ENCODE measurements at places on chromosomes 4 and X.

- no peak for DNase-seq
Measured at GRCh38 chr4:55840956-55841355, 12.5 kb upstream of the EXOC1 start.

DNA sequence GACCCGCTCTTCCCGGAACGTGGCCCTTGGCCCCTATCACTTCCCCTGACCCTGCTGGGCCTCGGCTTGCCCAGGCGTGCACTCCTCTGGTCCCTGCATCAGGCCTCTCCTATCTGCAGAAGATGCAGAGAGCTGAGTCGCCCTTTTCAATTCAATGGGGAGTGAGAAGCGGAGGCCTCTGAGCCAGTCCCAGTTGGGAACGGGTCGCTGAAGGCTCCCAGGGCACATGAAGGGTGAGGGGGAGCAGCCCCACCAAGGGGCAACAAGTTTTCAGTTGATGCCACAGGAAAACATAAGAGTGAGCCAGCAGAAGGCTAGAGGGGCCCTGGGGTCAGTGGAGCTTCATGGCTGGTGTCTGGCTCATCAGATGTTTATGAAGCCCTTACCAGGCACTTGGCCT, 17.1 kb downstream of the PSAPL1 start:
- DNase-seq, result no peak

GRCh38 chrX:14865201-14865600, 7.7 kb downstream of the FANCB start:
- DNase-seq, result no peak

DNA sequence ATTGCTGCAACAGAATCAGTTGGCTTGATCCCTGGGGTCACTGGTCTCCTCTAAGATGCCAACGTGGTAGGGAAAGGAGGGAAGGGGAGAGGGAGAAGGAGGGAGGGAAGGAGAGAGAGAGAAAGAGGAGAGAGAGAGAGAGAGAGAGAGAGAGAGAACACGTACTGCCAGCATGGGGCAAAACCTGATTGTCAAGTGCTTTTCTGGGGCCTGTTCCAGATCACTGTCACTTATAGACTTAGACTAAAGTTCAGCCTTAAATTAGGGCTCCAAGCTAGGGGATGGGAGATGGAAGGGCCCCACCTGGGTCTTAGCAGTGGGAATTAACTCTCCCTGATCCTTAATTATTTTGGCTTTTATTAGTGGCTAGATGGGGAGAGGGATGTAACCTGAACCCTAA, 12.9 kb downstream of the SHROOM4 start:
- no peak for DNase-seq

DNA sequence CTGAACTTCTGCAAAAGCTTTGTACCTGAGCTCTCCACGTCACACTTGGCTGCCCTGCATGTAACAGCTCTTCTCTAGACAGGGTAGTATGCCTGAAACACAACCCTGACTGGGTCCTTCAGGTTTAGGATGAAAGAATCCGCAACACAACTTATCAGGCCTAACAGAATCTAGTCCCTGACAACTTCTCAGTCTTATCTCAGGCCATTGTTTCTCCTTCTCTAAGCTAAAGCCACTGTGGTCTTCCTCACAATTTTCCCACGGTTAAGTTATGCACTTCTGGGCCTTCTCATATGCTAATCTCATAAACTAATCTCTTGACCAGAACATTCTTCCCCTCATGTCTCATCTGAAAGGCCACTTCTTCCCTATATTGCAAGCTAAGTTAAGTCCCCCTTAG, 10.8 kb upstream of the TMPRSS11B start:
- DNase-seq, result no peak

DNA sequence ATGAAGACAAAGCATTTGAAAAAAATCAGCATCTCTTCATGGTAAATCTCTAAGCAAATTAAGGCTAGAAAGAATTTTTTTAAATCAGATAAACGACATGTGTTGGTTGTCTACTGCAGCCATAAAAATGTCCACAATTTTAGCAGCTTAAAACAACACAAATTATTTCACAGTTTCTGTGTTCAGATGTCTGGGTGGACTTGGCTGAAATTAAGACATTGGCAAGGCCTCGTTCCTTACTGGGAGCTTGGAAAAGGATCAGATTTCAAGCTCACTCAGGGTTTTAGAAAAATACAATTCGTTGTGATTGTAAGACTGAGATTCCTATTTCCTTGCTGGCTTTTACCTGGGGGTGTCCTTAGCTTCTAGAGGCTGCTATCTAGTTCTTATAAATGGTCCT, 1470.6 kb downstream of the PCDH19 start:
- no peak for DNase-seq

GRCh38 chr4:159390648-159391047, 287.8 kb downstream of the RAPGEF2 start:
- no peak for DNase-seq

DNA sequence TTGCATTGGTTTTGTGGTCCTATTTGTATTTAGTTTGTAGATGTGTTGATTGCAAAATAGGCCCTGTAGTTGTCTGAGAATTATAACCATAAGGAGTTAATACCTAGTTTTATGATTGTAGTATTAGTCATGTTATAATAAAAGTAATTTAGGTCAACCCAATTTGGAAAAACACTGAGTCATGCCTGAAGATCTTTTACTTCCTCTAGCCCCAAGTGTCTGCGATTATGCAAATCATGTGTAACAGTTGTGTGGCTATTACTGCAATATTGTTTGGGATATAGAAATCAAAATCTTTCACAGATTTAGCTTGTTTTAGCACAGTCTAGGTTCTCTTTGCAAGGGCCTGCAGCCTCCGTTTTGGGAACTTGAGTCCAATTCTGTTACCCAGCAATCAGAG, 12.6 kb downstream of the SRD5A3 start:
- DNase-seq, result no peak

DNA sequence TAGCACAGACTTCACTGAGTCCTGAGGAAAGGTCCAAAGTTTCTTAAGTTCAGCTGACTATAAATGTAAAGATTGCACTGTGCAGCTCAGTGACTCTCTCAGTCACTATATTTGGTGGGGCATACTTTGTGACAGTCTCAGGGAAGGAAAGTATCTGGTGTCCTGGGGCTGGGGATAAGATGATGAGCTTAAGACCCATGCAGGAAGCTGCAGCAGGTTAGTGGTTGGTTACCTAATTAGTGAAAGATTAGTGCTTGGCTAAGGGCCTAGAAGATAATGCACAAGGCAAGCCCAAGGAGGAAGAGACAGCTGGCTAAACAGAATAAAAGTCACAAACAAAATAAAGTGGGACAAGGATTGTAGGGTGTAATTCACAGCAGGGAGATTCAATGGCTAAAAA, 25.4 kb upstream of the SLITRK4 start:
- DNase-seq, result no peak
